ENCODE measurements at places on chromosomes 7 and 10.

- DNase-seq, result no peak
Observed at GRCh38 chr7:1142051-1142635, 17.9 kb downstream of the ZFAND2A start.

- no peak for DNase-seq
Observed at GRCh38 chr10:7672341-7673134, 5.8 kb upstream of the ITIH5 start.

DNA sequence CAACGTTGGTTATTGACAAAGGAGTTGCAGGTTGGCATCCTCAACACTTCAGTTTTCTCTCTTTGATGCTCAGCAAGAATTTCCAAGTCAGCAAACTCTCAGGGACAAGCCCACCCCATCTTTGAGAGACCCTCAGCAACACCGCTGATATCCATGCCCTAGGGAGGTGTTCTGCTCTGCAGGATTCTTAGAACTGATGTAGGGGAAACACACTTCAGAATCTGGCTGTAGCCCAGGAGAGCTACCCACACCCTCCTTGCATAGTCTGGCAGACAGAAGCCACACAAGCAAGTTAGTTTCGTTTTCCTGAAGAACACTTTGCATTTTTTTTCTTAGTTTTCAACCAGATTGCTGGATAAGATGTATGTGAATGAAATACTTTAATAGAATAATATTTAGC lies 822 bp downstream of the SAMD9L start:
- DNase-seq, result no peak

GRCh38 chr10:69056129-69056528 lies 31.8 kb upstream of the SRGN start:
- no peak for DNase-seq

GRCh38 chr7:11182736-11183135 lies 209.1 kb downstream of the PHF14 start:
- no peak for DNase-seq

- DNase-seq, result no peak
Observed at GRCh38 chr10:48556065-48556464, 48.8 kb downstream of the ARHGAP22 start.

DNA sequence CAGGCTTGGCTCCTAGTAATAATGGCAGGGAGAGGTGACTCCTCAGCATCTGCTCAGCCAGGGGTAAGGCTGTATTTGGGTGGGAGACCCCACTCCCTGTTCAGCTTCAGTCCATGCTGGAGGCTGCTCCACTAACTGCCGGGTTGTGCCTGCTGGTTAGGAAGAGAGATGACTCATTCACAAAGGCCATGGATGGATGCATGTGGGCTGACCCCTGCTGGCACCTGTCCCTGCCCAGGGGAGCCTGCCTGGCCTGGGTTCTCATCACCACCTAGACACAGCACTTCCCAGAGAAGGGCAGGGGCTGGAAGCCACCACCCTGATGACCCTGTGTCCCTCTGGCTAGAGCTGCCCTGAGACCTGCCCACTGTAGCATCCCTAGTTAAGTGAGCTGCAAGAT lies 59.0 kb downstream of the VSTM4 start:
- DNase-seq, result no peak

DNA sequence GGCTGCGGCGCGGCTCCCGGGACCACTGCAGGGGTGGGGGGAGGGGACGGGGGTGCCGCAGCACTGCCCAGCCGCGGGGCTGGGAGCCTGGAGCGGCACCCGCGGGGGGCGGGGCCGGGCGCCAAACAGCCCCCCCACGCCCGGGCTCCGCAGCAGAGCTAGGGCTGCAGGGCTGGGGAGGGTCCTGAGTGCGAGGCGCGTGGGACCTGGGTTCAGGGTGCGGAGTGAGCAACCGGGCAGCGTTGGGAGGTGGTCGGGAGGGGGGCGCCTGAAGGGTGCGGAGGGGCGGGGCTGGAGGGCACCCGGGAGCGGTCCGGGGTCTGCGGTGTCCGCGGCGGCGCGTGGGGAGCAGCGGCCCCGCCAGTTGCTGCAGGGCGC lies 528 bp downstream of the CAMK2G start:
- no peak for DNase-seq

DNA sequence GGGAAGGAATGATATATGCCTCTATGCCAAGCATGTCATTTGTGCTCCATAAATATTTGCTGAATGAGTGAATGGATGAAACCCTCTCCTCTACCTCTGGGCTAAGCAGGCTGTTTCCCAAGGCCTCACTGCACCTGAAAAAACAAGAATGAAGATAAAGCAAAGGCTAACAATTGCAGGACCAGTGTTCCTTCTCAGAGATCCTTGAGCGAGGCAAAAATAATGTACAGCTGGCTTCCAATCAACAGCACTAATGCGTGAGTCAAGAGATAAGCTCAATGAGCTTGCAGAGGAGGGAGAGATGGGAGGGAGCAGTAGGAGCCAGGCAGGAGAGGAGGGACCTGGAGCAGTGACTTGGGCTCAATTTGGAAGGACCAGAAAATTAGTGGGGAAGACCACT lies 144.5 kb upstream of the NFE2L3 start:
- no peak for DNase-seq

GRCh38 chr7:29457565-29458011 lies 106.0 kb upstream of the PRR15 start:
- DNase-seq, result no peak

DNA sequence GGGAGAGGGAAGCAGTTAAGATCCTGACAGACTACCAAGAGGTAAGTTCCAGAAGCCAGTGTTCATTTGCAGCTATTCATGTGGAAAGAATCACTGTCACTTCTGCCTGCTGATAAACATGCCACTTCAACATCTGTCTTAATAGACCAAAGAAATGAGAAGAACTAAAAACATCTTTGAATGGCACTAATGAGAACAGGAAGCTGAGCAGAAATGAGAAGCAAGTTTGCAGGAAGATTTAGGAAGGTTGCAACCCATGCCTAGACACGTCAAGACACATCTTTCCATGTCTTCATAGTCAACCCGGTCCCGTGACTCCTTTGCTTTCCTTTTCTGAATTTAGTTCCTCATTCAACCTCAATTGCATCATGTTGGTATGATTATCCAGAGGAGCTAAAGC lies 180.0 kb downstream of the PDE1C start:
- no peak for DNase-seq

- no peak for DNase-seq
Observed at GRCh38 chr10:132776186-132776585, 9.8 kb downstream of the NKX6-2 start.

GRCh38 chr10:14782691-14783363 lies 8.1 kb upstream of the FAM107B start:
- no peak for DNase-seq

GRCh38 chr7:142440219-142440905 lies 182.5 kb upstream of the PRSS58 start:
- no peak for DNase-seq

GRCh38 chr10:7264313-7264756 lies 146.5 kb downstream of the SFMBT2 start:
- DNase-seq, result no peak

DNA sequence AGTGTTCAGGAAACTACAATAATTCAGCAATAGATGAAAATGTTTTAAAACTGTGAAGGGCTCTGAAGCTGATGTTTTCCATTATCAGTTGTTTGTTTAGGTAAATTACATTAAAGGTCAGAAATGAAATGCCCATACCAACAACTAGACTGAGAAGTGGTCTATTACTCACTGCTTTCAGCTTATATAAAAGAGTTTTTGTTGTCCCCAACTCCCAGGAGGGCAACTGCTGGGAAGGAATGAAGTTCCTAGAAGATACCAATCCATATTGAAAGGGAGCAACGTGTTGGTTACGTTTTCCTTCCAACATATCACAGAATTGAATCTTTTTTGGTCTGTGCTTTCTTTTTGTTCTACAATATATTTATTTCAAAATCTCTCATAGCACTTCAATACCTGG lies 330.6 kb upstream of the LRRN3 start:
- DNase-seq, result no peak

- no peak for DNase-seq
Observed at GRCh38 chr7:27220440-27220955, 20.6 kb upstream of the HOXA13 start.

- no peak for DNase-seq
Observed at GRCh38 chr7:156466272-156466671, 174.3 kb upstream of the RNF32 start.

GRCh38 chr10:28945959-28946358 lies 268.6 kb downstream of the BAMBI start:
- no peak for DNase-seq

DNA sequence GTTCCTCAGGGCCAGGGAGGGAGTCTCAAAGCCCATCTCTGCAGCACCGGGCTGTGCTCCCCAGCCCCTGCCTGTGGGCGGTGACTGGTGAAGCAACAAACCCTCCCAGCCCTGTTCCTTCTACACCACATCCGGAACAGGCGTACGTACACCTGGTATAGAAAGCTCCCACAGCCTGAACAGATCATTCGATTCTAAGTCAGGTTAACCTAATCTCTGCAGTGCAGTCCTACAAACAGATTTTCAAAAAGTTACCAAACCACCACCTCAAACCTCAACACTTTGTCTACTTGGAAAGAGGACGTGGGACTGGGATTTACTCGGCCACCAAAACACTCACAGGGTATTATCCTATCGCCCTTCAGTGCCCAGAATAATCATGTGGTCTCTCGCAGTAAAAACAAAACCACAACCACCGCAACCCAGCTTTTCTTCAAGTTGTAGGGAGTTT lies 238.4 kb downstream of the DIP2C start:
- no peak for DNase-seq

- DNase-seq, result no peak
Observed at GRCh38 chr10:35194471-35194870, 67.8 kb downstream of the CREM start.

DNA sequence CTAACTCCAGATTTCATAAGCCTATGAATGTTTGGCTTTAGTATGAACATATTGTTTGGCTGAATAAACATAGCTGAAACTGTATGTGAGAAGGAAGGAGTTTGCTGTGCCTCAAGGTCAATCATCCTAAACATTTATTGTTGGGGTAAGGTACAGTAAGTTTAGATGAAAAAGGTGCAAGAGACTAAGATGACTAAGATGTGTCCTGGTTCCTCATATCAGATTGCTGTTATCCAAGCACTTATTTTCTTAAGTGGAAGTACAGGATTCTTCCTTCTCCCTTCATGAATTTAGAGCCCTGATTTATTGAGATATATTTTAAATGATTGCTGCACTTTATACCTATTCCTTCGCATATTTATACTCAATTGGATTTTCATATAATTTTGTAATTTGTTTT lies 12.2 kb downstream of the MDFIC start:
- no peak for DNase-seq

- DNase-seq, result no peak
Observed at GRCh38 chr10:72088889-72089575, 681 bp upstream of the SPOCK2 start.

DNA sequence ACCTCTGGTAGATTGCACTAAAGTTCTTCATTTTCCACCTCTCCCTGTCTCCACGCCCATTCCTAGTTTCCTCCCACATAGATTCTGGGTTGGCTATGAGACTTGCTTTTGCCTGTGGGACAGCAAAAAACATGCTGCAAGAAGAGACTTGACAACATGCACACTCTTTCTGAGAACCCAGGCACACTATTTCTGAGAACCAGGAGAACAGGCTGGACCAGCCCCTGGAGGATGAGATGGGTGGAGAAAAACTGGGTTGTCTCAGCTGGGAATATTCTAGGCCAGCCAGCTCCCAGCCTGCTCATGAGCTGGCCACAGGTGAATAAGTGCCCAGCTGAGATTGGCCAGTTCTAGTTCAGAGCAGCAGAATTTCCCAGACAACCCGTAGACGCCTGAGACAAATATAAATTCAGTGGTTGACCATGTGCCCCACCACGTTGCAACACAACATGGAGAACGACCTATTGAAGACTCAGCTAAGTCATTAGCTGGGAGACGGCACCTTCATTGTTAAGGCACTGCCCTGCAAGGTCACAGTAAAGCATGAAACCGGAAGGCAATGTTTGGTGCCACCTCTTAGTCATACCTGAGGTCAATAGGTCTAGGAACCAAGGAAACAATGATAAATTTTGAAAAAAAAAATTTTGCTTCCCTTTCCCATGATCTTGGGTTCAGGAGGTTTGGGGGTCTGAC lies 92.7 kb upstream of the AKR1E2 start:
- no peak for DNase-seq

- no peak for DNase-seq
Observed at GRCh38 chr10:132589681-132590080, 52.1 kb downstream of the INPP5A start.

DNA sequence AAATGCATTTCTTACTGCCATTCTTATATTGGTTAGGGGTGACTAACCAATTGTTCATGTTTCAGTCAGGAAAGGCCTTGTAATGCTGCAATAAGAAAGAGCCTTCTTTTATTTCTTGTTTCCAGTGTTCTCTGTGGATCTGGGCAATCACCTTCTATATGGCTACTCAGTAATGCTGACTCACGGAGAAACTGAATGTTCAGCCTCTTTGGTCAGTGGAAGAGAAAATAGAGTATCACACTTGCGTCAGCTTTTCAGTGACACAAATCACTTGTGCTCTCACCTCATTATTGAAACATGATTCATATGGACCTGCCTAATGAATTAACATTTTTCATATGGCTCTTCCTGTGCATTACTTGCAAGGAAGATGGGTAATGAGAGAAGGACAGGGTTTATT lies 243.9 kb upstream of the POT1 start:
- DNase-seq, result no peak

DNA sequence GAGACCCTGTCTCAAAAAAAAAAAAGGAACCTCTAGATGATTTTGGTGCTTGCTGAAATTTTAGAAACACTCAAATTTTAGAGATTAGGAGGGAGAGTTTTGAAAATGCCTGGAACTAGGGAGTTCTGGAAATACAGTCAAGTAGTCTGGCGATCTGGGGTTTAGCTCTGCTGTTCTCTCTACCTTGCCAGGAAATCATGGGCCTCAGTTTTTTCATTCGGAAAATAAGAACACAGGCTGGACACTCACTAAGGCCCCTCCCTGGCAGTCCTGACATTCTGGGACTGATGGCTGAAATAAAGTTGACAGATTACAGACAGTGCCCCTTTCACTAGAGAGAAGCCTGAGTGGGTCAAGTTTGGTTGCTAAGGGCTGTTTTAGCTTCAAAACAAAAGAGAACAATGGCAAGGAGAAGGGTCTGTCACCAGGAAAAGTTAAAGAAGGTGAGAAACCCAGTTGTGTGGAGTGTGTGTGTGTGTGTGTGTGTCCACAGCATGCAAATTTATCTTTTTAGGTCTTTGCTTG lies 25.0 kb upstream of the CALN1 start:
- DNase-seq, result no peak

DNA sequence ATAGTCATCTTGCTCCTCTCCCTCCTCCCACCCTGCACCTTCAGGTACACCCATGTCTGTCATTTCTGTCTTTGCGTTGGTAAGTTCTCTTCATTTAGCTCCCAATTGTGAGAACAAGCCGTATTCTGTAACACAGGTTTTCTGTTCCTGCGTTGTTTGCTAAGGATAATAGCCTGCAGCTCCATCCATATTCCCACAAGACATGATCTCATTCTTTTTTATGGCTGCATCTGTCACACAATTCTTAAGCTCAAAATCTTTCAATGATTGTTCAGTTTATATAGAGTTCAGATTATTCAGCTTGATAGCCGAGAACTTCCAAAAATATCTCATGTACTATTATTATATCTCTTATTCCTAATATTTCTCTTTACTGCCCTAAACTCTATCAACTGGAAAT lies 16.0 kb upstream of the TMEM168 start:
- no peak for DNase-seq

- DNase-seq, result no peak
Observed at GRCh38 chr7:114916261-114916892, 5.5 kb upstream of the MDFIC start.

Measured in activated naive CD4-positive, alpha-beta T cell (primary cell).